CD14-positive monocyte (primary cell): ENCODE measurements at places on chromosomes 13 and 19.

- DNase-seq, result no peak
Measured at GRCh38 chr19:47176627-47177090, 46.0 kb downstream of the SAE1 start.

DNA sequence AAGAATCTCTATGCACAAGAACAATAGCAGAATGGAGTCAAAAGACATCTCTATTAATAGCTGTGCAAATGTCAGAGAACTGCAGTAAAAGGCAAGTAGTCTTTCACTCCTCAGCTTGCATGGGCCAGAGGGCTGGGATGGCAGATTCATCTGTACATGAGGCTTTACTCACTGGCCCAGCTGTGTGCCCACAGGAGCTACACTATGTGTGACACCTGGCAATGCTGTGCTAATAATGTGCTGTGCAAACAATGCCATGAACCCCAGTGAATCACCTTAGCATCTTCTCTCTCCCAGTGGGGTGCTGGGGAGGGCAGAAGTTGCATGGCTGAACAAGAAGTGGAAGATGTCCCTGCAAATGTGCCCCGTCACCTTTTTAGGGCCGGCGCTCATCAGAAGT, 73.1 kb downstream of the KL start:
- DNase-seq, result no peak

DNA sequence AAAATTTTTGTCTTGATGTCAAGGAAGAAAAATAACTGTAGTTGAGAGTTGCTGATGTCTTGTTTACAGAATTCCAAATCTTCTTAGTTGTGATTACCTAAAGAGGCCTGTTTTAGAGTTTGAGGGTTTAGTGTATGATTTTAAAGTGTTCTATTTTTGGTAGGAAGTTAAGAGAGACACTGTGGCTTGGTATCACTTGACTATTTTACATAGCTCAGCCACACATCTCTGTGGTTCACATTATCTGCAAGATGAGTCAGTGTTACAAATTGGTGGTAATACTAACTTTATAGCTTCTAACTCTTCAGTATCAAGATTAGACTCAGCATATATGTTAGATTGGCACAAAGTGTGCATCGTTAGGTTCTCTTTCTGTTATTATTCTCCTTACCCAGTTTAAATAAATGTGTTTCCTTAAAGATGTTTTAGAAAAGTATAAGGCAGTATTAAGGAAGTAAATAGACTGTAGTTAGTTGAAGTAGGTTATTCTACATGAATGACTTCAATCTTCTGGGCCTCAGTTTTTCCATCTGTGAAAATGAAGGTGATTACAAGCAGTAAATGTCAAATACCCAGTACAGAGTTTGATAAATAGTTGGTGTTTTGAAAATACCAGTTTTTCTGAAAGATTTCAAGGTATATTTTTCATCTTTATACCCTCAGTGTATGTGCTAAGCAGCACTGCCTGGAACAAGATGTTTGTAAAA, 33.4 kb downstream of the COG6 start:
- DNase-seq, result no peak

DNA sequence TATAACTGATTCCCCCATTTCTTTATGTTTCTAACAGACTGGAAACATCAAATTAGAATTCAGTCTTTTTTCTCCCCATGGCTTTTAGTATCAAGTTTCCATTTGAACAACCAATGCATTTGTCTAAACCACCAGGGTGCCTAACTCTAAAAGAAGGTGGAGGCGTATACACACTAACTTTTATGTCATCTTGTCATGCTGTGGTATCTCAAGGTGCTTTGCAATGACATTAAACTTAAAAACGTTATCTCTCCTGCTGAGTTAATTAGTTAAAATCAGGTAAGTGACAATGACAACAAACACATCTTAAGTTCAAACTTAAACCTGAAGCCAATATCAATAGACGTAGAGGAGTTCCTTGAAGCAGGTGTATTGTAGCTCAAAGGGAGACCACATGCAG, 1001.7 kb downstream of the PCDH17 start:
- no peak for DNase-seq

DNA sequence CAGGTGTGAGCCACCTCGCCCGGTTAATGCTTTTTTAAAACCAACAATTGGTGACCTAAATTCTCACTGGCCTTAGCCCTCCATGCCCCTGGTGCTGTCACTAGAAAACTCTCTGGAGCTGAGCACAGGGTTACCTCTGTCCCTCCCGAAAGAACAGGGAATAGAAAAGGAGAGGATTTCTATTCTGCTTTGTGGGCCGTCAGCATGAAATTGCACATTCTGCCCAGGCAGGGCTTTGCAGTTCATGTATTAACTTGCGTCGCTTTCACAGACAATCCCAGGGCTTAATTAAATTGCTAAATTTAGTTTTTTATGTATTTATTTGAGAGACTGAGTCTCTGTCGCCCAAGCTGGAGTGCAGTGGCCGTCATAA, 583 bp upstream of the ZNF480 start:
- no peak for DNase-seq

GRCh38 chr19:36031308-36031707, 1.4 kb downstream of the CLIP3 start:
- no peak for DNase-seq

GRCh38 chr19:4754248-4754647, 30.6 kb upstream of the DPP9 start:
- DNase-seq, result peak; percentile 36

DNA sequence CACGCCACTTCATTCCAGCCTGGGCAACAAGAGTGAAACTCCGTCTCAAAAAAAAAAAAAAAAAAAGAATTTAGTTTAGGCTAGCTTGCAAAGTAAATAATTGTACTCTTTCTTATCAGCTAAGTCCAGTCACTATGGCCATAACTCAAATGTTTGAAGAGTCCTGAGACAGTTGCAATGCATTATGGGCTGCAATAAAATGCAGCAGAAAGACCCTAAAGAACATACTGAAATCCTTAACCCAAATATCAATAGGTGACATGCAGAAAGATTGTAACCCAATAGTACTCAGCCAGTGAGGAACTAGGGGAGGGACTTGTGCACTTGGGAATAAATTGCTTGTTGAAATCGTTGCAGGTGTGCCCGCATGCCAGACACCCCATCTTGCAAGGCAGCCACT, 20.9 kb upstream of the FFAR2 start:
- no peak for DNase-seq

DNA sequence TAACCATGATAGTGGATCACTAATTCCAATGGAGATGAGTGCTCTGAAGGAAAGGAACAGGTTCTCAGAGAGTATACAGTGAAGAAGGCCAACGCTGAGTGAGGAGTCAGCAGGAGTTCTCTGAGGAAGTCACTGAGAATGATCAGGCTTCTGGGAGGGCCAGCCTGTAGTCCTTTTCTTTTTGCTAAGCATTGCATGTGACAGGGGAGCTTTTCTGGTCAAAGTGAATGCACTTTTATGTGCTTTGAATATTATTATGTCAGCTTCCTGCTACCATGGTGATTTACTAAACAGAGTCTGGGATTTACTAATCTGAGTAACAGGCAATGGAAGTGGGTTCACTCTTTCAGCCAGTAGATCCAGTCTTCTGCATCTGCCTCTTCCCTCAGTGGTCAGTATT, 81.1 kb upstream of the SERP2 start:
- no peak for DNase-seq

- DNase-seq, result no peak
Measured at GRCh38 chr13:23180711-23181110, at the start of gene SGCG. TSS of gene SGCG (plus strand) at chr13:23180979. CDS start at chr13:23203695, 22,716 bp downstream.

DNA sequence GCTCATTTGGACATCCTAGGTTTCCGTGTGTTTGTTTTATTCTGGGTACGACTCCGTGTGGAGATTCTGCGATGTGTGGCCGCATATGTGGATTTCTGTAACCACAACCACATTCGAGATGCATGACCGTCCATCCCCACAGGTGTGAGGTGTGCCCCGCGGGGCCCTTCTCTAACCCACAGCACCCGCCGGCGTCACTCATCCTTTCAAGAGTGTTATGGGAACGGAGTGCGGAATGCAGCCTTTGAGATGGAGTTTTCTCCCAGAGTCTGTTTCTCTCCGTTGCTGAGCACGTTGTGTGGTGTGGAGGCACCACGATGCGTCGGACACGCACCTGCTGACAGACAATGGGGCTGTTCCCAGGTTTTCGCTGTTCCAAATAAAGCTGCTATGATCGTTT, 40.0 kb downstream of the C13orf46 start:
- no peak for DNase-seq

DNA sequence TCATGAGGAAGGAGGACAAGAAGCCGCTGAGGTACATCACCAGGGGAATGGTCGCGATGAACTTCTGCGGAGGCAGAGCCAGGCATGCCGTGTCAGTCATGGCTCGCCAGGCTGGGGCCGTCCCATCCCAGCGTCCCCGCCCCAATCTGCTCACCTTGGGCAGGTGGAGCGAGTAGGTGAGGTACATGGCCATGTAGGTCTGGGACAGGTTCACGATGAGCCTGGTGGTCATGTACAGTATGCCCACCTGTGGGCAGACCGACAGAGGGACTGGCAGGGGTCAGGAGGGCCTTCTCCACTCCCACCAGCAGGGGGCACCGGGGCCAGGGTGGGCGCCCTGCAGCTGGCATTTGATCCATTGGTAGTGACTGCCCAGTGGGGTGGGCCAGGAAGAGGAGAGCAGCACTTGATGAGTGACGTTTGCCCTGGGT, 8.3 kb downstream of the TEKTIP1 start:
- DNase-seq, result no peak

DNA sequence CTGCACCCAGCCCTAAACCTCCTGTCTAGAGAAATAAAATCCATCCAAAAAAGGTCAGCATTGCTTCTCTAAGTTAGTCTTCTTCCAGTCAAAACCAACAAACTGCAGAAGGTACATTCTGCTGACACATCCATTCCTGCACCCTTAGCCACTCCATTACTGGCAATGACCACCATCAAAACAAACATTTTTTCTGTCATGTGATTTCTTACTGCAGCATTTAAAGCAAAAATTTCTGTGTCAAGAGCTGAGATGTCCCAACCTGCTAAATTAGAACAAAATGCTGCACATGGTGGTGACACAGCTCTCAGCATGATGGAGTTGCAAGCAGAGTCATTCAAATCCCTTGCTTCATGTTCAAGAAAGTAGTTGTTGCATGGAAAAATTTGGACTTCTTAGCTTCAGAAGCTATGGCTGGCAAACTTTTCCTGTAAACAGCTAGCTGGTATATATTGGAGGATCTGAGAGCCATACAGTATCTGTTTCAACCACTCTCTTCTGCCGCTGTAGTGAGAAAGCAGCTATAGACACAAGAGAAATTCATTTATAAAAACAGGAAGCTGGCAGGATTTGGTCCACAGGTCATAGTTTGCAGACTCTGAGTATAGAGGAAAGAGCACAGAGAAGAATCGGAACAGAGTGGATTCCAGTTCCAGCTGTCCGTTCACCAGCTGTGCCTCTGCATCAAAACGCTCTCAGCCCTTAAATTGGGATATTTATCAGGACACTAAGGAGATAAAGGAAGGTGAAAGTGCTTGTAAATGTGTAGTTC, 17.4 kb downstream of the RUBCNL start:
- DNase-seq, result peak; percentile 51

GRCh38 chr13:33787051-33787591, 30.8 kb upstream of the RFC3 start:
- peak; percentile 38 for DNase-seq

DNA sequence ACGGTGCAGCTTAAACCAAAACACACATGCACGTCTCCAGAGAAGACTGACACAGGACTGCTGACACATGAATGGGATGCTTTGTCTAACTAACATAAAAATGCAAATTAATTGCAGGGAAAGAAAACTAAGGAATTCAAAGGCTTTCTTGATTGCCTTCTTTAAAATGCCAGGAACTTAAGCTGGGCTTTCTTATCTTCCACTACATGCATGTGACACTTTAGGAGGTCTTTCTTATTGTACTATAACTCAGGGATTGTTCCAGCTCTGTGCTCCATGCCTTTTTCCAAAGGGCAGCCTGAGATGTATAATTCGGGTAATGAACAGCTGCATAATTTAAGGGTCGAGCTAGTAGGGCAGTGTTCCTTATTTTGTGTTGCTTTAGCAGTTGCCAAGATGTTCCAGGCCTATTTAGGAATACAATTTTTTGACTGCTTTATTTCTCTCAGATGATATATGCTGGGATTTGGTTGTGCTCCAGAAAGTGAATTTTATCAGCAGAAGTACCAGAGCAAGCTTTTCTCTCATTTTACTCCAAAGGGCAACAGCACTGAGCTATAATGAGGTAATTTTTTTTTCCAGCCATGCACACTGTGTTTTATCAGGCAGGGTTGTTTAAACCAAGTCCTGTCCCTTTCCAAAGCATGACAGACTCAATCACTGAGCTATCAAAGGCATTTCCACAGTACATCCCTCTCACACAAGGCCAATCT, 885.2 kb downstream of the PCDH9 start:
- no peak for DNase-seq

DNA sequence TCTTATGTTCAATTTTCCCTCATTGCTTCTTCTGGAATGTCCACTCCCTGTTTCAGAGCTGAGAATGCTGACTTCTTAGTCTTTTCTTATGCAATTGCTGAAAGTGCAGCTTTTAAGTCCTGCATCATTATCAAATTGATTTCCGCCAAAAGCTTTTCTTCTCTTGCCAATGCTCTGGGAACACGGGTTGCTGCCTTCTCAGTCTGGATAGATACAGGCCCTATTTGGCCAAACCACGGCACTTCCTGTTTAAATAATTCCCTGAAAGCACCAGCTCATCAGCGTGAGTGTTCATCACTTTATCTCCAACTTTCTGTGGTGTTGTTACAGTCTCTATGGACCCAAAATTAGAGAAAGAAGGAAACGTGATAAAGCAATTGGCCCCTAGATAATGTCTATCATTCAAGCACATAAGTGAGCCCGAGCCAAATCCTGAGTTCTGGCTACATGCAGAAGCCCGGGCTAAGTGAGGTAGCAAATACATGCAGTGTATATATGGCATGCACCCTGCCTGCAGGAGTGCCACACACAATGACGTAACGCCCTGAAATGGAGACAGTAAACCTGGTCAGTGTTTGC, 85.7 kb downstream of the CYSLTR2 start:
- DNase-seq, result no peak

- peak; percentile 89 for DNase-seq
Measured at GRCh38 chr19:38851622-38852230, 1.9 kb upstream of the HNRNPL start.

- no peak for DNase-seq
Measured at GRCh38 chr19:22733691-22734090, 50.3 kb downstream of the ZNF99 start.

DNA sequence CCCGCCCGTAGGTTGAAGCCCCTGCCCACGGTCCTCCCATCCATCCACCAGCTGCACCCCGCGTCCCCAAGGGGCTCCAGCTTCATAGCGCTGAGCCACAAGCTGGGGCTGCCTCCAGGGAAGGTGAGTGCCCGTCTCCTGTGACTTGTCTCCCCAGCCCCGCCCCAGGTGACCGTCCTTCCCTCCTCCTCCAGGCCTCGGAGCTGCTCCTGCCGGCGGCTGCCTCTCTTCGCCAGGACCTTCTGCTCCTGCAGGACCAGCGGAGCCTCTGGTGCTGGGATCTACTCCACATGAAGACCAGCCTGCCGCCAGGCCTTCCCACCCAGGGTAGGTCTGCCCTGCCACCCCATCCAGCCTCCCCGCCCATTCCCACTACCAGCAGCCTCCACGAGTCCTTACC, 7.5 kb downstream of the HAUS5 start:
- DNase-seq, result no peak

- no peak for DNase-seq
Measured at GRCh38 chr13:105105471-105105870, 1430.0 kb downstream of the EFNB2 start.

- no peak for DNase-seq
Measured at GRCh38 chr13:101139081-101139480, 277.2 kb downstream of the NALCN start.

- DNase-seq, result peak; percentile 93
Measured at GRCh38 chr13:41053384-41053826, 7.9 kb upstream of the WBP4 start.

GRCh38 chr19:18763674-18764590, 27.2 kb downstream of the COMP start:
- no peak for DNase-seq
